ENCODE measurements at places on chromosomes 1 and 21.

DNA sequence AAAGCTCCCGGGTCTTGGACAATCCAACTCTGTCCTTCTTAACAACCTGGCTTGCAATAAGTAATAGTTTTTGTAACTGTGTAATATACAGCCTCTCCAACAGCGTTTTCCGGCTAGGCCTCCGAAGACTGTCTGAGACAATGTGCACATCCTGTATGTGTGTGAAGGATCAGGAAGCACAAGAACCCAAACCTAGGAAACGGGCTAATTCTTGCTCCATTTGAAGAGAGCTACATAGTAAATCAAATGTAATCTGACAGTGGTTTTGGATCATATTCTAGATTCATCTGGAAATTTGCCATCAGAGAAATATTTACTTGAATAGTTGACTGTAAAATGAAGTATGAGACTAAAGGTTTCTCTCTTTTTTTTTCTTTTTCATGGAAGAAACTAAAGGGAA is 1.2 kb downstream of the GPR52 start:
- DNase-seq: no peak

- DNase-seq: no peak
Observed at GRCh38 chr1:31707711-31708110, 3.9 kb upstream of the COL16A1 start.

GRCh38 chr1:56249234-56249633 is 330.1 kb downstream of the PLPP3 start:
- DNase-seq: no peak

DNA sequence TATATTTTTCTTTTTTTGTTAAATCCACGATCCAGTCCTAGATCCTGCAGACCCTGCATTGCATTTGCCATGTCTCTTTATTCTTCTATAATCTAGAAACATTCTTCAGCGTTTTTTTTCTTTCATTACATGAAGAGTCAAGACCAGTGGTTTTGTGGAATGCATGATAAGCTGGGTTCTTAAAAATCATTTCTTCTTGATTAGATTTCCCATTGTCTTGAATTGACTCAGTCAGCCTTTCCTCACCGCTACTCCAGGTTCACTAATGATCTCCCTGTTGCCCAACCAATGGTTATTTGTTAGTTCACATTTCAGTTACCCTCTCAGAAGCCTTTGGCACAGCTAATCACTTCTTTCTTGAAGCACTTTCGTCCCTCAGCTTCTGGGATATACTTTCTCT is 25.2 kb downstream of the CHD1L start:
- no peak for DNase-seq

GRCh38 chr21:28099001-28099705 is 893.5 kb downstream of the LTN1 start:
- DNase-seq: no peak

DNA sequence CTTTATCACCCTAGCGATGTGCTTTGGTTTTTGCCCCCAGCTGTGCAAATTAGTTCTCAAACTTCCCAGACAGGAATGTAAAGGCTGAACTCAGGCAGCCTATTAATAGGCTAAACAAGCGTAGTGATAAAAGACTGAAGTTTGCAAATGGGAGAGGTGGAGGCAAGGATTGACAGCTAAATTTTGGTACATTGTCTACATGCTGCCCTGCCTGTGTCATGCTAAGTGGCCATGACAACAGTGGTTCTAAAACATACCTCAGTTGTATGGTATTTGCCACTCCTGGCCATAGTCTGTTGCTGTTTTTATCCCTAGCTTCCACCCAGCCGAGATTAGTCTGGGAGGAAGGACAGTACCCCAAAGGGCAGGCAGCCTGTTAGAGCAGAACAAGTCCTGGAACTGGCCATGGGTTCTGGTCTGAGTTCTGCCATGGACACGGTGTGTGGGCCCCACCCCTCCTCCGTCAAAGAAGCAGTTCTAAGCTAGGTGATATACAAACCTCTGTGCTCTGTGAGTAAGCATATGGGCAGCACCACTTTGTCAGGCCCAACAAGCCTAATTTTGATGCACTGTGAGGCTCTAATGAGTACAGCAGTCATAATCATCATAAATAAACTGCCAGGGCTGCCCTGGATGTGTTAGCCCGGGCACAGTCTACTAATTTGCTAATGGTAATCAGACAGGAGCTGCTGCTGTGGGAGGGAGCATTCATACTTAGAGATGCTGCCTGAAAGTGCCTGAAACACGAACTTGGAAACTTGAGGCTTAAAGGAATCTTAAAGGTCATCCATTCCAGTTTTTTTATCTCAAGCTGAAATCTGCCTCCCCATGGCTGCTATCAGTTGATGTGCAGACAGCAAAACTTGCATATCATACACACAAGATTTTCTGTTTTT is 177.1 kb downstream of the HHAT start:
- no peak for DNase-seq

DNA sequence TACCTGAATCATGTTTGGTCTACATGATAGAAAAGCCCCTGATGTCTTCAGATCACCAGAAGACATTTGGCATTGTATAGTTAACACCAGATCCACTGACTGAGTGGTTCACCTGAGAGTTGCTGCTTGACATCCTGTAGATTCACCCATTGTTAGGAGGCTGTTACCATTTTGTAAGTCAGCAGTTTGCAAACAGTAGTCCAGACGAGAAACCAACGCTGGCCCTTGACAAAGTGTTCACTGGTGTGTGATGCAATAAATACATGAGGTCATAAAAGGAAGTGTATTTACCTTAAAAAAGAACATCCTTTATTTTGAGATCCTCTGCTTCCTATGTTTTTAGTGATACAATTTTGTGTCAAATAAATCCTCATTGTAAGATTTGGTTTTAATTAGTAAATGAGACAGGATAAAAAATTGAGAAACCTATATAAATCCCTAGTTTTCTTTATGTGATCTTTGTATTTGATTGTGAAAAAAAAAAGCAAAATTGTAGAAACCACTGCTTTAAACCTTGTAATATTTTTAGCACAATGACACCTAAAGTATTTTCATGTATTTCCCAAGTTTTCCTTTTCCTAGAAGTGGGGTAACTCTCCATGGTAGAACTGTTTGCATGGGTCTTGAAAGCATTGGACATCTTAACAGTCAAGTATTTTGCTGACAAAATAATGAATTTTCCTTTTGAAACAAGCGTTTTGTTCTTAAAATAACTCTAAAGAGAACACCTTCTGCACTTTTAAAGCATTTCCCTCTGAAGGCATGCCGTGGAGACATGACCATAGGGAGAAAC is 204.3 kb downstream of the FGGY start:
- no peak for DNase-seq

- DNase-seq: no peak
Observed at GRCh38 chr1:112894561-112895011, 61.4 kb downstream of the SLC16A1 start.

DNA sequence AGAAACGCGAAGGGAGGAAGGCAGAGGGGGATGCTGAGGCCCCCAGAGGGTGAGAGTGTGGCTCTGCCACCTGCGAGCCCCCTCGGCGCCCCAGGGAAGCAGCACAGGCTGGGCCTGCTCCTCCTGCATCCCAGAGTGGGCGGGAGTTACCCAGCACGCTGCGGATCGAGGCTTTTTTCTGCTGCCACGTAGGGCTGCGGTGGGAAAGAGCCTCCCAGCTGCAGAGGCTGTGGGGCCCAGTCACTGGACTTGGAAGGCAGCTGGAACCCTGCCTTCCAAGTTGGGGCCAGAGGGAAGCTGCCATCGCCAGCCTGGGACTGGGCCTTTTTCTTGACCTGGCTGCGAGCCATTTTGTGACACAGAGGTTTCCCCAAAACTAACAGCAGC is 2.3 kb upstream of the GRIK3 start:
- no peak for DNase-seq

Data from NCI-H510A (cell line).